SK-N-DZ (cell line): ENCODE measurements at places on chromosomes 5 and 9.

DNA sequence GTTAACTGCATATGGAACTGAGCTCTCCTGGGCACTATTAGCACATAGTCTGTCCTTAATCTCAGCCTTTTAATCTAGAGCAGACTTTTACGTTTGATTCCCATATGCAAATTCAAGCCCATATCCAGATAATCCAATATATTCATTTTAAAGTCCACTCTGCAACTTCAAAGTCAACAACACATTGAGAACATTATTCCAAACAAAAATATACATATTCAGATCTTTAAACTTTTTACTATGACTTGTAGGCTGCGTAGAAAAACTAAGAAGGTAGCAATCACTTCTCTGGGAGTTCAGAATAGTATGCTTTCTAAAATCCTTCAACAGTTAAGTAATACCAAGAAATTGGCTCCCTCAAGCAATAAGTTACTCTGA lies 499.4 kb downstream of the SPATA31D1 start:
- DNase-seq = no peak

DNA sequence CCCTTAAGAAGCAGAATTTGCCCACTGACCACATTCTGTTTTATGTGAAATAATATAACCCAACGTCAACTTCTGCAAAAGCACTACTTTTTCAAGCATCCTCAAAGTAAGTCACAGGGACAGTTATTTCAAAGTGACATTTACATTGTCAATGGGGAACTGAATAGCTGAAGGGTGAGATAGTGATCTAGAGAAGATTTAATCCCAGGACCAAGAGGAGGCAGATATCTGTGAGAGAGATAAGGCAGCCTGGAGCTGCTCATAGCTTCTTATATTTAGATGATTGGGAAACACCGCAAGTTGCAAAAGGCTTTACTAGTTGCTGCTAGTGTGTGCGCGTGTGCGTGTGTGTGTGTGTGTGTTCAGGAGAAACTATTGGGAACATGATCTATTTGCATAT lies 210.4 kb upstream of the RFX3 start:
- DNase-seq = no peak

GRCh38 chr9:138060365-138060764 lies 182.8 kb downstream of the CACNA1B start:
- no peak for DNase-seq

- no peak for DNase-seq
Measured at GRCh38 chr9:109918339-109919163, 138.6 kb downstream of the PALM2AKAP2 start.

DNA sequence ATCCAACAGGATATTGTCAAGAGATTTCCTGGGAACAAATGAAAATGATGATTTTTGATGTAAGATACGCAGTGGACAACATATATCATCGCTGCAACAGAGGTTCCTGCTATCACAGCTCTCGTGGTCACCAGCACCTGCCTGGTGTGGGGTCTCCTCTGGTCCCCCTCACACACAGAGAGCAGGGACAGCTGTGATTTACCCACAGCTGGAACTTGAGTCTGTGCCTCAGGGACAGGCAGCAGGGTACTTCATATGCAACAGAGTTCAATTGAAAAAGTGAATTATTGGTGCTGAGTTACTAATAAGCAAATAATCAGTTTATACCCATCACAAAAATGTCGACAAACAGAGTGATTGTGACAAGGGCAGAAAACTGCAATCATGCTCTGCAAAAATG lies 93.4 kb downstream of the LMX1B start:
- DNase-seq = no peak

- no peak for DNase-seq
Measured at GRCh38 chr9:136533775-136534157, 12.1 kb downstream of the NOTCH1 start.

DNA sequence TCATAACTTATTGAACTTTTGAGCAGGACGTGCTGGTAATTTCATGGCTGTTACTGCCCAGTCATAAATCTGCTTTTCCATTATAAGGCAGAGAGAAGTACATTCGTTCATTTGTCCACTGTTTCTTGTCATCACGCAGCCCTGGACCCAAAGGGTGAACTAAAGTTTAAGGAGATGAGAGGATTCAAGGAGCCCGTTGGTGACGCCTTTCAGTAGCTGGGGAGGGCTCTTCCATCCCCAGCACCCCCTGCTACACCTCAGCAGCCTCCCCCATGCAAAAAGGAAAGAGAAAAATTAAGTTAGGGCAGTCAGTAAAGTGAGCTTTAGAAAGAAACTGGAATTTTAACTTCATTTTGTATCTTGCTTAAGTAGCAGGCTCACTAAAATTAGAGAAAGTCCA lies 2.9 kb downstream of the FOXE1 start:
- no peak for DNase-seq
